Fibroblast of pulmonary artery (primary cell): ENCODE measurements at places on chromosomes 4 and X.

DNA sequence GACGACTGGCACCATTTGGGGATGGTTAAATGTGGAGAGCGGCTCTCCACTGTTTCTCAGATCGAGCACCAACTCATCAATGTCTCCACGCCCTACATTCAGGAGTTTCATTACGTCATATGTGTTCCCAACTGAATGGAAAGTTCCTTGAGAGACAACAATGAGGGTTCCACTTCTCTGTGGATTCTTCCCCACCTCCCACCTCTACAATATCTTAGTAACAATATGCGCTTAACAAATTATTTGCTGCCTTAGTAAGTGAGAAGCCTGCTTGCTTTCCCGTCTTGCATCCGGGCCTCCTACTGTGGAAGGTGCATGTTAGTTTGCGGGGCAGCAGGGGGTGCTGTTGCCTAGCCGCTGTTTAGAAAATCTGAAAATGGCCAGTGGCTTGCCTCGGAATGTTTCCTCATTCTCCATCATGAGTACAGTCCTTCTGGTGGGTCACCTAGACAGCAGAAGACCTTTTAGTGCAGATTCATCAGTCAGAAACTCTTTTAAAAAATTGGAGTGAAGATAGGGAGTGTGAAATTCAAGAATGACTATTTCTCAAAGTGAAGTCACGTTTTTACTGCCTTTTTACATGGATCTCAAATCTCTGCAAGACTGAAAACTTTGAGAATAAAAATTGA, 55.7 kb downstream of the PHOX2B start:
- DNase-seq, result peak; percentile 70

DNA sequence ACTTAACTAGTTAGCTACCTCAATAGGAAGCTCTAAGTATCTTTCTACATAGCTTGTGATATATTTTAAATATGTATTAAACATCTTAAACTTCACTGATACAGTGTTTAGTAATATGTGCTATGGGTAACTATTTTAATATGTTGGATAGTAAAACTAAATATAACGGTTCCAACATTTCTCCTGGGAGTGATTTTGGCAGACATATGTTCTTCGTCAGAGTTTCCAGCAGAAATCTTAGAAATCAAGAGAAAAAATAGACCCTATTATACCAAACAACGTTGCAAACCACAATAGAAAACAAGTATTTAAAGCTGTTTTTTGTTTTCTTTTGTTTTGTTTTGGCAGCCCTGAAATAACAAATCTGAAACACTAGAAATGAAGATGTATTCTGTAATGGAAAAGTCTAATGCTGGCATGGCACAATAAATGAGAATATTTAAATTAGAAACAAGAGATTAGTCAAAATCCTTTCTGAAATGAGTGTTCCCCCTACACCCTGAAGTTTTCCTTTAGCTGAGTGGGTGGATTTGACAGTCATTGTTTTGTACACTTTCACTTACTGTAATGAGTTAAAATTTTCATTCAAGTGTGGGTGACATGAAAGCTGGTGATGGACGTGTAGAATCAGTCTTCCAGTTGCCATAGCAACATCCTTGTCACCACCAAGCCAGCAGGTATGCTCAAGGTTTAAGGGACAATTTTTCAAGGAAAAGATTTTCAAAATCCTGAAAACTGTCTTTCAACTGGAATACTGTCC, 233.5 kb downstream of the SCFD2 start:
- peak; percentile 53 for DNase-seq

DNA sequence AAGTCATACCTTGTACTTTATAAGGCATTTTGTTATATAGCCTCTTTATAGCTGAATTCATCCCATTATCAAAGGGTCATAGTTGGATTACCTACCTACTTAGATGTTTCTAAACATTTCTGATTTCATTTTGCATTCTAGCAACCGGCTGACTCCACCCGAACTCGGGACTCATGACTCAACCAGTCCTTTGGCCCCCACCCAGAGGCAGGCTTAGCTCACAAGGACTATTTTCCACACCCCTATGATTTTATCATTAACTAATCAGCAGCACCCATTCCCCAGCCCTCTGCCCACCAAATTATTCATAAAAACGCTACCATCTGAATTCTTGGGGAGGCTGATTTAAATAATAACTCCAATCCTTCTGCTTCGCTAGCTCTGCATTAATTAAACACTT, 79.9 kb upstream of the EGFL6 start:
- peak; percentile 69 for DNase-seq

- no peak for DNase-seq
Observed at GRCh38 chr4:99670409-99671073, 12.9 kb upstream of the C4orf54 start.

GRCh38 chr4:10006601-10007435, 14.5 kb downstream of the SLC2A9 start:
- peak; percentile 37 for DNase-seq

DNA sequence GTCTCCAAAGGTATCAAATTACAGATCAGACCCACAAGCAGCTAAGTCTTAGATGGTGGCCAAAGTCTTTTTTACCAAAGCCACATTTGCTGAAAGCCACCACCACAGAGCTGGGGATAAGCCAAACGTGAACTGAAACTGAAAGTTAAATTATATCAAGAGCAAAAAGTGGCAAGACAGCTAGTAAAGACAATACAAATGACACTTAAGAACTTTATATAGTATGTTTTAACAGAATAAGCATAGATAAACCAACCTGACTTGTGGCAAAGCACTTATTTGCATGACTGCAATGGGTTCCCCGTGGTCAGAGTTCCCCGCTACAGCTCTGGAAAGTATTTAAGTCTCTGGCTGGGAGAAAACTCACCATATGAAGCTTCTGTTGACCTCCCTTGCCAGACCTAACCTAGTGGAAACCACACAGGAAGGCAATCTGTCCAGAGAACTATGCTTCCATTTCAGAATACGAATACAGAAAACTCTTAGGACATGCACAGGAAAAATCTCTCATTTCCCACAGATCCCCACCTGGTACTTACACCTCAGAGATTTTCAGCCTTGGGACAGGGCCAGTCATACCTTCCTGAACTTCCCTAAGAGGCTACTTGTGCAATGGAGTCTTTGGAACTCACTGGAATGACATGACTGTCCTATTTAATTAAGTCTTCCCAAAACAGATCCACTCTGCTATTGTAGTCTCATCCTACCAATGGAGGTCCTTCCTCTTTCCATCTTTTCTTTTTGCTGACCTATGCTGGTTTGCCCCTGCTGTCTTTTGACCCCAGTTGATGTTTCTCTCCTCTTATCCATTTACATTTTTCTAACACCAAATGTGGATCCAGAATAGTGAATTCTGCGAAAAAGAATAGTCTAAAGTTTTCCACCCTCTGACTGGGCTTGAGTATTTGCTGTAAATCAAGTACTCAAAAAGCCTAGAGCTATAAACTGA, 225.1 kb downstream of the NR3C2 start:
- no peak for DNase-seq

GRCh38 chr4:13922459-13922858, 294.9 kb upstream of the BOD1L1 start:
- no peak for DNase-seq

GRCh38 chrX:1717373-1717772, 102.5 kb downstream of the ASMT start:
- no peak for DNase-seq

- peak; percentile 16 for DNase-seq
Observed at GRCh38 chrX:16212024-16212423, 44.7 kb downstream of the MAGEB17 start.

DNA sequence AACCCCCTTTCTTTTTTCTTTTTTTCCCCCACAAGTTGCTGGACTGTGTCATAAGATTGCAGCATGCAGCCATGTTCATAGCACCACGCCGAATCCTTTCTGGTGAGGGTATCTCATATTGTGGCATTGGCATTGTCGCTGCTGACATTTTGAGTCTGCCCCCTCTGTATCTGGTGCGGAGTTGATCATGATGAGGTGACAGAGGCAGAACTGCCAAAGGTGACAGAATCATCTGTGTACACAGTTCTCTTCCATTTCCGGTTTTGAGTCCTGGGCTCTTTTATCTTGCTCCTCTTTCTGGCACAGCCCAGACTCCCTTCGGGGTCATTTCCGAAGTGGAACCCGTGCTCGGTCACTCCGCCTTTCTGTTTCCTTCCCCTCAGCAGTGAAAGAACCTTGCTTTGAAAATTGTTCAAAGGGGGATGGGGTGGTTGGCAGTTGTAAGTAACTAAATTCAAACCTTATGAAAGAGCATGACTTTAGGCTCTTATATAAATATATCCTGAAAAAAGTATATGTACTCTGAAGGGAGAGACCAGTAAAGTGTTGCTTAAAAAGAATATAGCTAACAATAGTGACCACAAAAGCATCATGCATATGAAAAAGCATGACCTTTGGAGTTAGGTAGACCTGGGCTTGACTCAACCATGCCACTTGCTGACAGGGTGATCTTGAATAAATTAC, 55.0 kb upstream of the BMP2K start:
- DNase-seq, result no peak

DNA sequence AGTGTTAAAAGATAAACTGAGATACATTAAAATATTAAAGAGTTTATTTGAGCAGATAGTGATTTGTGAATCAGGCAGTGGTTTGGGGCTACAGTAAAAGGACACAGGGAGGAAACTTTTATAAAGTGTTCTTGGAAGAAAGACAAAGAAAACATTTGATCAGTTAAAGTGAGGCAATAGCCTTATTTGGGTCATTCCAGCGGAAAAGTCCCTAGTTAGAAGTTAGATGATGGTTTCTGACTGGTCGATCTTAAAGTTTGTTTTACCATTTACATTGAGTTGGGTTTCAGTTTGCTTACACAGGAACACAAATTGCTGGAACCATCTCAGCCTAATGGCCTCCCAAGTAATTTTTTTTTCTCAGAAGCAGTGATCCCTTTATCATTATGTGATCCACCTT, 69.7 kb downstream of the PPP1R2C start:
- peak; percentile 57 for DNase-seq

DNA sequence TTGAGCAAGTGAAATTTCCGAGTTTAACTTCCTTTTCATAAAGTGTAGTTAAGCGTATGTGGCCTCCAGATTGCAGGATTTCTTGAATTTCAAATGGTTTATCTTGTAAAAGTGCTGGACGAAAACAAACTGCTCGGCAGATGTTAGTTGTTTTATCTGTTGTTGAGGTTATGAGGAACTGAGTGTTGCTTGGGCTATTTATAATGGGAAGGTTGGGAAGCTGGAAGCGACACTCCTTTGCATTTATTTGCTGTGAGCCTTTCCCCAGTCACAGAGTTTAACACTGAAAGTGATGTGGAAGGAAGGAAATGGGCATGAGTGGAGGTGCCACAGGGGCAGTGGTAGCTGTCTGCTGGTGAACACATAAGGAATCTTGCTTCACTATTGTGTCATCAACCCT, 284.9 kb downstream of the PCDH7 start:
- no peak for DNase-seq
